Fibroblast of skin of scalp (primary cell): ENCODE measurements at places on chromosomes 4 and X.

- no peak for DNase-seq
These were observed 105.5 kb upstream of the PSAPL1 start for GRCh38 chr4:7540206-7540605.

- no peak for DNase-seq
These were observed 349.8 kb upstream of the CPEB2 start for GRCh38 chr4:14652522-14652921.

DNA sequence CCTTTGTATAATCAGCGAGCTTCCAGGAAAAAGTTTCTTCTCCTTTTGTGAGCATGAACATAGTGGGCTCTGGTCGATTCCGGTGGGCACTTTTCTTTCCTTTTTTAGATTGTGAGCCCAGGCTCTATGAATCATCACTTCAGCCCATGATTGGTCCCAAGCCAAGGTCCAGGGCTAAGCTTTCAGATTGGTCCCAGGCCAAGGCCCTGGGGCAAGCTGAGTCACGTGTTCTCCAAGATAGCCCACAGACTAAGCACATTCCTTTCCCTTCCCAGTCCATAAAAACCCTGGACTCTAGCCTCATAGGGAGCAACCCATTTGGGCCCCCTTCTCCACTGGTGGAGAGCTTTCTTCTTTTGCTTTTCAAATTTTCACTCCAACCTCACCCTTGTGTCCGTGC, 430.5 kb downstream of the NAP1L3 start:
- no peak for DNase-seq

DNA sequence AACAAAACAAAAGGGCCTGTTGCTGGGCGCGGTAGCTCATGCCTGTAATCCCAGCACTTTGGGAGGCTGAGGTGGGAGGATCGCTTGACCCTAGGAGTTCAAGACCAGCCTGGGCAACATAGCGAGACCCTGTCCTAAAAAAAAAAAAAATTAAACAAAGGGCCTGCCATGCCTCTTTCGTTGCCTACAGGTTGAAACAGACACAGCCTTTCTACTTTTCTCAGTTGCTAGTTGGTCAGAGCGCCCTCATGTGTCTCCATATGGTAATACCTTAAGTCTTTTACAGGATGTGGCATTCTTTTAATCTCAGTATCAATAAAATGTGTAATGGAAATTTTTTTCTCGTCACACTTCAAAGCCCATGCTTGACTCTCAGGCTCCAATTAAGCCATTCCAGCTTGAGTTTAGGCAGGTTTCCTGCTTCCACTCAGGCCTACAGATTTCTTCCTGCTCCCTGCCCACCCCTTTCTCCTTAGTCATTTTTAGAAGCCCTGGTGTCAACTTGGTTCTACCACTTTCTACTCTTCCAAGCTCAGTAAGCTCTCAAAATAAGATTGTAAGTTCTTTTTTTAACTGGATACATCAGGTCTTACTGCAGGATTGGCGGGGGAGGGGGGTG, 4.6 kb upstream of the SOWAHD start:
- DNase-seq, result peak; percentile 44

DNA sequence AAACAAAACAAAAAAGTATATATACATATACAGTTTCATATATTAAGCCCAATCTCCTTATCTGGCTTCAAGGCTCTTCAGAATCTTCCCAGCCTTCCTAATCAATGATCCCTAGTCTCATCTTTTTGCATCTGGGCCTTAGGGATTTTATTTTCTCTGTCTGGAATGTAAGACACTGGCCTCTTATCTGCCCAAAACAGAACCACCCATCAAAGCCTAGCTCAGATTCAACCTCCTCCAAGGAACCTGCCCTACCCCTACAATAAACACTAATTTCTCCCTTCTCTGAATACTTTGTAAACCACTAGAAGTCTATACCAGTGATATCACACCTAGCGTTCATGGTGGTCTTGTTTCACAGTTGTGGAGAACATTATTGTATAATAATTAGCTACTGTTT, 23.2 kb upstream of the GAB1 start:
- no peak for DNase-seq

DNA sequence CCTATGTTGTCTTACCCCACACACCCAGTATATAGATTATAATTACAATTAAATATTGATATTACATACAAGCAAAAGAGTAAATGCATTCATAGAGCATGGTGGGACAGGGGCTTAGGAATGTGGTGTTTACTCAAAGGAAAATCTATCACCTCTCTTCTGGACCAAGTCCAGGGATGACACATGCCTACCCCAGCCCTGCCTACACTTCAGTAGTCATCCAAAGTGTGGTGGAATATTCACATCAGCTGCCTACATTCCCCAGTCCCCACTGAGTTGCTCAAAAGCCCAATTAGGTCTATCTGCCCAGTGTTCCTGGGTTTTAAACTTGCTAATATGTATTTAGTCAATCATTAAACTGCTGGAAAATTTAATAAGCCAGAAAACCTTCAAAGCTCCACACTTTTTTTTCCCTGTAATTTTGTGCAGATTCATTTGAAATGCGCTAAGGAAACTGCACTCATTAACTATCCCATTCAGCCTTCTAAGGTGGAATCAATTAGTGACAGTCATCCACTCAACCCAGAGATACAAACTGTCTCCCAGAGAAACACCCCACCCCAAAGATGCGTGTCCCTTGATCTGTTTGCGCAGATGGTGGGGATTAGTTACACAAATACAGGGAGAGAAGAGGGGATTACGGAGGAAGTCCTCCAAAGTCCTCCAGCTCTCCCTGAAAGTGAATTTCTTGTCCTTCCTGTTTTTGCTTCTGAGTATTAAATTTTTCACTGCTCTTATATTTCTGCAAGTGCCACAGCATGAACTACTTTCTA, 91.7 kb upstream of the KDR start:
- peak; percentile 56 for DNase-seq

GRCh38 chrX:3449287-3449686, 102.8 kb upstream of the MXRA5 start:
- DNase-seq, result peak; percentile 13

GRCh38 chr4:152032722-152033131, 271.9 kb upstream of the GATB start:
- no peak for DNase-seq

DNA sequence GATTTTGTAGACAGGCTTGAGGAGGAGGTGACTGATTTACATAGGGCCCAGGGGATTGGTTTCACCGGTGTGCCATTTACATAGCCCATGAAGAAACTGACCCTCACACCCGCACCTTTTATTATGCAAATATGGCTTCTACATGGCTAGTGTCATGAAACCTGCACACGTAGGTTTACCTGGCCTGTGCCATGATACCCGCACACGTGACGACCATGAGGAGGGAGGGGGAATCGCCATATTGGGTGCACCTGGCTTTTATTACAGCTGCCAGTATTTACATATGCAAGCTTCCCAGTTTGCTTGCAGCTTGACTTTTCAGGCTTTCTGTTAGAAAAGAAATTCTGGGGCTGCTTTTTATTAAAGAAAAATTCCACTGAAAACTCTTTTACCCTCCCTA, 359.7 kb downstream of the ADAM29 start:
- DNase-seq, result no peak

GRCh38 chr4:17066236-17066635, 167.8 kb upstream of the LDB2 start:
- DNase-seq, result peak; percentile 48

- DNase-seq, result no peak
These were observed 243.0 kb upstream of the TRAM1L1 start for GRCh38 chr4:117328333-117328732.

DNA sequence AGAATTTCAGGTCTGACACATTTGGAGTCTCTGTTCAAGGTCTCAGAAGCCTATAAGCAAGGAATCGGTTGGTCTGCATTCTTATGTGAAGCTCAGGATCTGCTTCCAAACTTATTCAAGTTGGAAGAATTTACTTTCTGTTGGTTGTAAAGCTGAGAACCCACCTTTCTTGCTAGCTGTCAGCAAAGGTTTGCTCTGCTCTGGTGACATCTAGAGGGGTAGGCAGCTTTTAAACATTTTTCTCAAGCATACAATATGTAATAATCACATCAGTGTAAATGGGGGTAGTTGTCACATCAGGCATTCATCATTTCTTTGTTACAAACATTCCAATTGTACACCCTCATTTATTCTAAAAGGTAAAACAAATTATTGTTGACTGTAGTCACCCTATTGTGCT, 935.2 kb downstream of the TRAM1L1 start:
- DNase-seq, result peak; percentile 2
